Foreskin keratinocyte (primary cell): ENCODE measurements at places on chromosomes 12 and 14. TPM values are rescaled to one million over a fixed set of nuclear protein-coding genes. Genes with fewer than 3 reads are reported as not detected.

The SALL2 gene
- total RNA-seq, result 2.1 and 2.6 TPM in 2 replicates

The TRPV4 gene
- total RNA-seq, result 0.82 and 1.5 TPM in 2 replicates

The MSI1 gene
- total RNA-seq, result not detected in 2 replicates

The TPH2 gene
- total RNA-seq, result not detected in 2 replicates
